Stimulated activated CD4-positive, alpha-beta T cell treated with anti-CD3 and anti-CD28 coated beads, Interleukin-4, amount 100 ng/mL, for 1 hour (primary cell): ENCODE measurements at places on chromosomes 2 and 18.
A peak's percentile ranks its signal among the peaks of the same experiment; 100 is the strongest.

DNA sequence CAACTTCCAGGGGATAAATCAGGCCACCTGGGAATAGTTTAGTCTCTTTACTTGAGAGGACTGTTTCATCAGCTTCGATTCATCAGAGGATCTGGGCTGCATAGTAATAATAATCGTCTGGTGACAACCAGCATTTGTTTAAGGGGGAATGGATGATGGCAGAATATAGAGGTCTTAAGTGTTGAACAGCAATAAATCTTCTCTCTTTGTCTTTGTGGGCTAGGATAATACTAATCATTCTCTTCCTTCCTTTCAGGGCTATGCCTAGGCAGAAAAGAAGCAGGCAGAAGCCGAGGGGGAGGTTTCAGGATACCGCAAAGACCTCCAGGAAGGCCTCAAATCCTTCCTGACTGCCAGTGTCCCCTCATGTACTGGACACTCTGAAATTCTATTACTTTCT, 150.4 kb upstream of the GAREM1 start:
- DNase-seq = no peak

- DNase-seq = no peak
Observed at GRCh38 chr2:216743781-216744180, 48.4 kb upstream of the IGFBP5 start.

DNA sequence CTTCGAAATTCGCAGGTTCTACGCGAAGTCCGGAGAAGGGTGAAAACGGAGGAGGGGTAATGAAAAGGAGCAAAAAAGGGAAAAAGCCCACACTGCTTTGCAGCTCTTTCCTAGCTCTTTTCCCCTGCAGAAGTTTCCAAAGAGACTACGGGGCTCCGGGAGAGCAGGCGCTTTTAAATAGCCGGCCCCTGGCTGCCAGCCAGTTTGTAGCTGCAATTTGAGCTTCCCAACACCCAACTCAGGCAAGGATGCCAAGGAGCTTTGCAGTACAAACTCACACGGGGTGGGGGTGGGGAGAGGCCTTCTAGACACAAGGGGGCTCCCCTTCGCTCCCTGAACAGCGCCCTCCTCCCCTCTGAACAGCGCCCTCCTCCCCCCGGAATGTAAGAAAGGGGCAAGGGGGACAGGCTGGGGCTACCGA, at the start of gene IGFBP5:
Gene IGFBP5, minus strand, starts transcription at position 149 of the 421 bp plus-strand sequence. CDS start 774 bp downstream, outside the sequence.
- DNase-seq = no peak

DNA sequence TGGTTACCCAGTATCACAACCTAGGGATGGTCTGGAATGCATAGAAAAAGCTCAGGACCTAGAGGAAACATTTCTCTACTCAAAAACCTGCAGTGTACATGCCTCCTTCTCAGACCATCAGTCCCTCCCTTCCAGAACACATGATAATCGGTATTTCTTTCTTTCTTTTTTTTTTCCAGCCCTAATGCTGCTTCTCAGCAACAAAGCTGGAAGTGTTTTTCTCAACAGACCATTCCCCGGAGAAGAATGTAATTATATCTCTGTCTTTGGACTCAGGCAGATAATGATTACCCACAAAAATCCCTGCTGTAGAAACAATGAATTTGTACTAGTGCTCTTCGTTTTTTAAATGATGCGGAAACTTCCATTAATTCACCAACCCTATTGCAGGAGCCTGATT, 44.1 kb upstream of the NDUFV2 start:
- DNase-seq = no peak

GRCh38 chr18:42245137-42245536, 290.1 kb downstream of the PIK3C3 start:
- no peak for DNase-seq

DNA sequence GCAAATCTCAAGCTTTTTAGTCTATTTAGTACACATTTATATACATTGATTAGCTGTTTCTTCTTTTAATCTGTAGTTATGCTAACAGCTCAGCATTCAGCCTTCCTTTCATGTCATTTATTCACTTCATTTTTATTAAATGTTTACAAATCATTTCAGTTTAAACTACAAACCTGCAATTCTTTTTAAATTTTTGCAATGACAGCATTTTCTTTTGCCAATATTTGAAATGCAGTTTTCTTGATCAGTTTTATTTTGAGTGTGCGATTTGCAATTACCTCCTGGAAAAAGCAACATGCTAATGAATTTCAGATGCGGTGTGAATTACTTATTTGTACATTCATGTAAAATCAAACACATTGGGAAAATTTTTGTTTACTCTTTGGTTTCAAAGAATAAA, 13.5 kb downstream of the EFEMP1 start:
- no peak for DNase-seq

GRCh38 chr2:57330447-57330846, 716.2 kb upstream of the VRK2 start:
- DNase-seq = no peak

DNA sequence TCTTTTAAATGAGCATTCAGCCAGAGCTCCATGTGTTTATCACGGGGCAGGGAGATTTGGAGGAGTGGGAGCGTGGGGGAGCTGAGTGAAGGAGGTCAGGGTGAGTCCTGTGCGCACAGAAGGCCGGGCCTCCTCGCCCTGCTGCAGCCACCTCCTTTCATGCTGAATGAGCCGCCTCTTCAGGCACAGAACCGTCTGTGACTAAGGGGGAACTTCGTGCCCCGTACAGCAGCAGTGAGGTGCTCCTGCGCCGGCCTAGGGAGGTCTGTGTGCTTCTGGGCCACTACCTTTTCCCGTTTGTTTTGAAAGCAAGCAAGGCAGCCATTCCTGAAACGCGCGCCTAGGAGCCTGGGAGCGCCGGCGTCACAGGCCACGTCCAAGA, 27.1 kb upstream of the ZNF516 start:
- no peak for DNase-seq

DNA sequence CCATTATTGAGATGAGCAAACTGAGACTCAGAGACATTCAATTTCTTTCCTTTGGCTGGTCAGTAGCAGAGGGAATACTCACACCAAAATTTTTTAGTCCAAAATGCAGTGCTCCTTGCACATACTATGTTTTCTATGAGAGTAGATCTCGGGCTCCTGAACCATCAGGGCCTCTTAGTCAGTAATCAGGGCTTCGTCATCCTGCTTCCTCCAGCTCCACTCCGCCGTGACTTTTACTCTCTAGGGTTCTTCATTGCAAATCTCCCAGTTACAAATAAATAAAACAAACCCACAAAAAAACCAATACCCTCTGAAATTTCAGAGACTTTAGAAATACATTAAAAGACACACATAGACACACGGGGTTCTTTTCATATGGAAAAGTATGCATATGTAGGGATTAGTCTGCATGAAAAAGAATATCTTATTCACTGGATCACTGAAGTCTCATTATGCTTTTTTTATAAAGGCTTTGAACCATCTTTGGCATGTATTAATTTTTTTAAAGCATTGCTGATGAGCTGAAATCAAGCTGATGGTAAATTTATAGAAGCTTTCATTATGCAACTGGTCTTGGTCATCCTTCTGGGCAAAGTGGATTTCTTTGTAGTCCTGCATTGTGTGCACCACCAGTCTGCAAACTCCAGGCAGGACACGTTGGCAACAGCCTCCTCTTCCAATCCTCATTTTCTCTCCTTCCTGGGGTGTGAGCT, 235.0 kb downstream of the ICOS start:
- DNase-seq = no peak

GRCh38 chr2:181183878-181184542, 203.6 kb downstream of the UBE2E3 start:
- DNase-seq = no peak

- DNase-seq = peak; percentile 21
Observed at GRCh38 chr2:11154016-11154922, 998 bp upstream of the SLC66A3 start.

DNA sequence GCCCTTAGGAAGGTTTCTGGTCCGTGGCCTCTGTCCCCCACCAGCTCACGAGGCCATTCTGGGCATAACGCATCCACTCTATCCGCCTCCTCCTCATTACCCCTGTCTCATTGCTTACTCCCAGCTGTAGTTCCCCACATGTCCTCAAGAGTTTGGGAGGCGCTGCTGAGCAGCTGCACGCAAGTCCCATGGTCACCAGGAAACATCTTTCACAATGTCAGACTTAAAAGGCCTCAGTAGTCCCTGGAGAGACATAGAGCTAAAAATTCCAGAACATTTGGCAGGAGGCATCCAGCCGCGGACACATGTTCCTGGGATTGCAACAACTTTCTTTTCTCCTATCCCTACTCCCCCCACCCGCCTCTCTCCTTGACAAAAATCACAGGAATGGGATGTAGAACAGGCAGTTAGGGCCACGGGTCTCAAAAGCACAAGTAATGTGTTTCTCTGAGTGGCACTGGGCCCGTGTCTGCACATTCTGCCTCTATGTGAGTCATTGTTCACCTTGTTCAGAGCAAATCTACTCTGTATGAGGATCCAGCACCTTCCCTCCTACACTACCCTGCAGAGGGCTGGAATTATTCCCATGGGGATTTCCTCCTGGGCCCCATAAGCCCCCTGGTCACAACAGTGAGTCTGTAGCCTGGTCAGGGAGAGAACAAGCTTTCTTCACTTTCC, 8.1 kb downstream of the LBH start:
- DNase-seq = peak; percentile 71

DNA sequence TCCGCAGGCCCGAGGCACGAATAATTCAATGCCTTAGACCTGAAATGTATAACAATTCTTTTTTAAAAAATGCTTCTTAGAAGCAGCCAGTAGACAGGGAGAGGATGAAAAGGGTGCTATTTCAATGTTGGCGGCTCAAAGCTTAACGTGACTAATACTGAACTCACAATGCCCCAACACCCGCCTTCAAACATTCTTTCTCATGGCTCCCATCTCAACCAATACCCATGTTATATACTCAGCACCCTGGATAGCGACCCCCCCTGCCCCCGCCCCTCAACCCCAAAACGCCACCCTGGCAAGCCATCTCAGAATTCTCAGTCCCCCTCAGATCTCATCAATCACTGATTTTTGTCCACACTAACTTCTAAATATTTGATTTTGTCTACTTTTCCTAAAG, 4.4 kb downstream of the FBXO41 start:
- no peak for DNase-seq

- no peak for DNase-seq
Observed at GRCh38 chr2:48855142-48855541, 99.6 kb upstream of the LHCGR start.

DNA sequence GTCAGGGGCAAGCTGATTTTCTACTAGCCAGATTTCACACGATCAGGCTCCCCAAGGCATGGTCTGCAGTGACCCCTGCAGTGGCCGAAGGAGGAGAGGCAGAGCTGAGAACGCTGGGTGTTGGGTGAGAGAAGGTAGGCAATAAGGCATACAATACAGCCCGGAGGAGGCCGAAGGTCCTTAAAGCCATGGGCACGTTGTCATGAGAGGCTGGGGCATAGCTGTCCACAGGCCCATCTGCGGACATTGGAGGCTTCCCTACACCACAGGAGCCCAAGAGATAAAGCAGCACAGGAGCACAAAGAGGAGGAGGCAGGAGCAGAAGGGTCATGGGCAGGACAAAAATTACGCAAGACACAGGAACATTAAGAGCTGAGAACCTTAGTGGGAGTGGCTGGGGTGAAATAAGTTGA, 16.7 kb upstream of the BZW1 start:
- DNase-seq = no peak

DNA sequence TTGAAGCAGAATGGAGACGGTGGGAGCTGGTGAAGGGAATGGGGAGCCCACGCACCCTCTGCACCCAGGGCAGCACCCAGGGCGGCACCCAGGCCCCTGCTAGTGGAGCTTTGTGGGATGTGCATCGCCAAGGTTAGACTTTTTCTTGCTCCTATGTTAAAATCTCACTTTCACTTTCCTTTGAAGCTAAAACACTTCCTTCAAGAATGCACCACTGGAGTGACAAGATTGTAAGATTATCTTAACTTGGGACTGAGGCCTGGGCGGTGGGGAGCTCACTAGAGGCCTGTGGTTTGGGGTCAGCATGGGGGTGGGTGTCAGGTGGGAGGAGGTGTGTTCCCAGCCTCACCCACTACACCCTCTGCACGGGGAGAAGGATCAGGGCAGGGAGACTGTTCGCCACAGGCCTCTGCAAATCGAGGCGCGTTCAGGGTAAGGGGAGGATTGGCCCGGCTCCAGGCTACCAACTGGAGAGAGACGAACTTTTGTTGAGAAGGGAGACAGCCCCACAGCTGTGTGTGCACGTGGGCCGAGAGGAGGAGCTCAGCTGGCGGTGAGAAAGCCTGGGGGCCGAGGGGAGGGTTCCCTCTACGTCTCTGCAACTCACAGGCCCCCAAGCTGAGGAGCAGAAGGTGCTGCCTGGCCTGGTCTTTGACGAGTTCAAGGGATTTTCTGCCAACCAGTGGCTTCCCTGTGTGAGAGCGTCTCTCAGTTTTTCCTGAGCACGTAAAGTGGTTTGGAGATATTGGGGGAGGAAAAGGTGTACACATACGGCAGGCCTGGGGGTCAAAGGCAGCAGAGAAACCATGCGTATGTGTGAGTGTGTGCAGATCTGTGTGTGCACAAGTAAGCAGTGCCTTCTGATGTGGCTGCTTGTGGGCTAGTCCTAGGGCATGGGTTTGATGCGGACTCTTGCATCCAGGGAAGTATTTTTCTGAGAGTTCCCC, 147.7 kb downstream of the KLHL29 start:
- DNase-seq = peak; percentile 36

DNA sequence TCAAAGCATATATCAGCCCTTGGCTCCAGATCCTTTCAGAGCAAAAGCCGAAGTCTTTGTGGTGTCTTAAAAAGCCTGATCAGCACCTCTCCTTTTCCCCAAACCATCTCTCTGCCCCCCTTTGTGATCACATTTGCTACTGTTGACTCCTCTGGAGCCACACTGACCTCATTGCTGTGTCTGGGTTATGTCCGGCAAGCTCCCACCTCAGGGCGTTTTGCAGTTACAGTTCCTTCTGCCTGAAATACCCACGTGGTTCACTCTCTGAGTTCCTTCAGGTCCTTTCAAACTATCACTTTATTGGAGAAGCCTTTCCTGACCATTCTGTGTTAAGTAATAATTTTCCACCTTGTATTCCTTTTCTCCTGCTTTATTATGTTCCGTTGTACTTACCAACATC, 11.8 kb downstream of the C2orf69 start:
- DNase-seq = no peak

DNA sequence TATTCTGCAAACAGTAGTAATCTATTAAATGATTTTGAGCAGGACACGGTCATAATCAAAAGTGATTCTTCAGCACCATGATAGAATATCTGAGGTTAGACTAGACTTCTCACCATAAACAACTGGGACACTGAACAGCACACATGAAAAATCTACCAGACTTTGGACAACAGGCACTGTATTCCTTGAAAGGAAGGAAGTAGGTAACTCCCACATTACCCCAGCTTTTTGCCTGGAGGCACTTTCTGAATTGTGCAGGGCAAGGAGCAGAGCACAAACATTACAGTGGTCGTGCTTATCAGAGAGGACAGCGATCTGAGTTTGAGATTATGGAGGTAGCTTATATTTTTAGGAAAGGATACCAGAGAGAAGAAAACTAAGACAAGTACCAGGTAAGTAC, 25.3 kb upstream of the IL1RL1 start:
- no peak for DNase-seq
